ENCODE measurements at places on chromosomes 12 and 14.
A peak's percentile ranks its signal among the peaks of the same experiment; 100 is the strongest.

- DNase-seq, result no peak
These were observed 84.7 kb downstream of the SAMD4A start for GRCh38 chr14:54651649-54652048.

DNA sequence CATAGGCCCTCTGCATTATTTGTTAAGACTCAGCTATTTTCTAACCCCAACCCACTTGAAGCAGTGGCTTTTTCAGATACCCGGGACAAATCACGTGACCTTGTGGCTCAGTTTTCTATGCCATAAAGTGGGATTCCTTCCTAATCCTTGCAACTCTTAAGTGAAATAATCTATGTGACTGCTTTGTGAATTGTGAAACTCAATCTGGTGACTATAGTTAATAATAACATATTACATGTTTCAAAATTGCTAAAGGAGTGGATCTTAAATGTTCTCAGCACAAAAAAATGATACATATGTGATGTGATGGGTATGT, 17.3 kb downstream of the EML1 start:
- no peak for DNase-seq

GRCh38 chr12:31732926-31733548, 4.2 kb upstream of the AMN1 start:
- peak; percentile 8 for DNase-seq

GRCh38 chr14:103204852-103205540, 81.7 kb downstream of the TNFAIP2 start:
- no peak for DNase-seq

DNA sequence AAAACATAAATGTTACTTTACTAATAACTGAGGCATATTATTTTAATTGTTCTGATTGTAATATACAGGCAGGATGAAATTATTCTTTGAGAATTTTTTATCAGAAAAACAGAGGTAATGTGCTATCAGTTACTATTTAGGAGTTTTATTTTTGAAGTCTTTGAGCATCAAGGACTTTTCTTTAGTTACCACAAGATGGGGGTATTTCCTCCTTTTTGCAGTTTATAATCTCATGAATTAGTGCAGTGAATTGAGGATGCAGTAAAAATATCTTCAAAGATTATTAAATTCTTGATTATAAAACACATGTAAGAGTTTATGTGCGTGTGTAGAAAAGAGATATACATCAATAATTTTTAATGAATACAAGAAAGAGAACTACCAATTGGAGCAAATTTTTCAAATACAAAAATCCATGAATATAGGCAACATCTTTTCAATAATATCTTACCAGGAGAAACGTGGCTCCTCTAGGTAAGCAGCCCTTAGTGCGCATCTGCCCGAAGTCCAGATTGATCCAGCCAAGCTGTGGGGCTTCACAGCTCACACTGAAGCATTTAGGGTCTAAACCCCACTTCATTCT, 71.6 kb downstream of the ERGIC2 start:
- no peak for DNase-seq
